Glomerular endothelial cell (primary cell): ENCODE measurements at places on chromosomes 2 and 18.

GRCh38 chr2:74226648-74227213, 28.3 kb downstream of the MTHFD2 start:
- DNase-seq: no peak

- no peak for DNase-seq
These were observed 52.0 kb upstream of the NFATC1 start for GRCh38 chr18:79343567-79344207.

- DNase-seq: no peak
These were observed 70.6 kb upstream of the FOSL2 start for GRCh38 chr2:28322051-28322450.

- no peak for DNase-seq
These were observed 131.0 kb downstream of the PRKCE start for GRCh38 chr2:45782436-45782835.

DNA sequence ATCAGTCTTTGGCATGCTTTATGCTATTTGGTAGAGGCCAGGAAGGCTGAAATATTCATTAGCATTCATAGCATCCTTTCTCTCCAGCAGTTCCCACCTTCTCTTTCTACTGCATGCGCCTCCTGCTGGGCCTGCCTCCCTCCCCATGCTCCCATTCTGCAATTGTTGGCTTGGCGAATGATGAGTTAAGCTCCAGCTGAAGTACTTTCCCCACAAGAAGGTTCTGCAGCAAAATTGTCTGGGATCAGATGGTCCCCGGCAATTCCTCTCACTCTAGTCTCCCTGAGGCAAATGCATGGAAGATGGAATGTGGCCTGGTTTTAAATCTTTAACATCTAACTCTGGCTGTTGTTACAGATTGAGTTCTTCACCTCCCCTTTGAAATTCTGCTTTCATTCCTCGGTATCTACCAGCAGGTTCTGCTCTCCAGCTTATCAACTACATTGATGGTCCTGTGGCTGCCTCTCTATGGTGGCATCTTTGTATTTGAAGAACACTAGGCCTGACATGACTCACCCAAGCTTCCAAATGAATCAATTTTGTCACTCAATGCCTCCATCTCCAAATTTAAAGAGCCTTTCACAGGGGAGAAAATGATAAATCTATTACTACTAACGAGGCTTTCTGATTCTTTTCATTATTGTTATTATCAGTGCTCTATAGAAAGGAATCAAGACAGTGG, 55.9 kb downstream of the KCTD18 start:
- DNase-seq: no peak

GRCh38 chr2:96400049-96401000, 64.8 kb downstream of the NCAPH start:
- no peak for DNase-seq

- DNase-seq: no peak
These were observed at the start of gene ANKMY1 for GRCh38 chr2:240557808-240558207. TSS of gene ANKMY1 (minus strand) at chr2:240557988. CDS start at chr2:240557335, 653 bp downstream.

- DNase-seq: no peak
These were observed 1589.1 kb upstream of the ZEB2 start for GRCh38 chr2:146108993-146109392.
